Activated CD4-positive, alpha-beta memory T cell treated with anti-CD3 and anti-CD28 coated beads, Interleukin-2, amount 10 ng/mL, durations not matched to agents 7 days and 5 days (primary cell): ENCODE measurements at places on chromosomes 11 and 22. TPM values are rescaled to one million over a fixed set of nuclear protein-coding genes. Genes with fewer than 3 reads are reported as not detected.
A peak's percentile ranks its signal among the peaks of the same experiment; 100 is the strongest.

Gene CHST1
- total RNA-seq, result not detected

Gene FADS2
- total RNA-seq, result 251 TPM

Gene LRP5
- total RNA-seq, result 13.5 TPM

Gene MMP12
- not detected for total RNA-seq

Gene ANGPTL5
- not detected for total RNA-seq

- DNase-seq, result no peak
- no peaks in the 10 kb centered on the region for H3K36me3 ChIP-seq
- H3K27ac ChIP-seq, result no peak overlapping the region
- H3K4me3 ChIP-seq, result no peak overlapping the region
- H3K27me3 ChIP-seq, result peaks cover 4% of the 10 kb centered on the region
These were observed 37.5 kb upstream of the LINC01488 start for GRCh38 chr11:69443968-69444364.

DNA sequence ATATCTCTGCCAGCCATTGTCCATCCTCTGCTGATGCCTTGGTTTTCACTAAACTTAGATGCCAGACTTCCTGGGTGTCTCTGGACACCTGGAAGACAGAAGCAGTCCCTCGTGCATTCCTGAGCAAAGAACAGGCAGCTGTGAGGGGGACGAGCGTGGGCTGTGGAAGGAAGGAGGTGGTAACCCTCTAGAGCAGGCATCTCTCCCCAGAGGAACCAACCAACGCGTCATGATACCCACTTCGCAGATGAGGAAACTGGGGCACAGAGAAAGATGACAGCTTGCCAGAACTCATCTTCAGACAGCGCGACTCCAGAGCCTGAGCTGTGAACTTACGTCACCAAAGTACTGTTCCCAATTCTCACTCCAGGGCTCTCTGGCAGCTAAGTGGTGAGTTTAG is 123.4 kb downstream of the OPCML start:
- no peaks in the 10 kb centered on the region for H3K27me3 ChIP-seq
- no peak for DNase-seq
- no peaks in the 10 kb centered on the region for H3K4me1 ChIP-seq
- H3K36me3 ChIP-seq, result no peaks in the 10 kb centered on the region
- H3K4me3 ChIP-seq, result no peak overlapping the region
- no peak overlapping the region for H3K27ac ChIP-seq

- DNase-seq, result peak; percentile 44
- H3K27me3 ChIP-seq, result peaks cover 4% of the 10 kb centered on the region
- peaks cover 6% of the 10 kb centered on the region for H3K36me3 ChIP-seq
- peak overlapping the region; percentile 96 for H3K27ac ChIP-seq
- peaks cover 54% of the 10 kb centered on the region for H3K4me1 ChIP-seq
These were observed 759 bp downstream of the CPT1A start for GRCh38 chr11:68840661-68841653.

GRCh38 chr22:46078241-46079092 is 71.9 kb upstream of the PPARA start:
- H3K4me1 ChIP-seq, result peaks cover 34% of the 10 kb centered on the region
- H3K27me3 ChIP-seq, result no peaks in the 10 kb centered on the region
- DNase-seq, result no peak
- H3K4me3 ChIP-seq, result no peak overlapping the region
- H3K27ac ChIP-seq, result no peak overlapping the region

GRCh38 chr11:460331-461199 is 10.5 kb downstream of the PTDSS2 start:
- H3K4me1 ChIP-seq, result peaks cover 26% of the 10 kb centered on the region
- DNase-seq, result no peak
- H3K27me3 ChIP-seq, result no peaks in the 10 kb centered on the region
- H3K4me3 ChIP-seq, result no peak overlapping the region
- no peak overlapping the region for H3K27ac ChIP-seq
